ENCODE measurements at places on chromosomes 5 and 9. TPM values are rescaled to one million over a fixed set of nuclear protein-coding genes. Genes with fewer than 3 reads are reported as not detected.

Gene FBXW5
- total RNA-seq: 84.3 TPM

Gene TEX10
- total RNA-seq: 10.5 TPM

DNA sequence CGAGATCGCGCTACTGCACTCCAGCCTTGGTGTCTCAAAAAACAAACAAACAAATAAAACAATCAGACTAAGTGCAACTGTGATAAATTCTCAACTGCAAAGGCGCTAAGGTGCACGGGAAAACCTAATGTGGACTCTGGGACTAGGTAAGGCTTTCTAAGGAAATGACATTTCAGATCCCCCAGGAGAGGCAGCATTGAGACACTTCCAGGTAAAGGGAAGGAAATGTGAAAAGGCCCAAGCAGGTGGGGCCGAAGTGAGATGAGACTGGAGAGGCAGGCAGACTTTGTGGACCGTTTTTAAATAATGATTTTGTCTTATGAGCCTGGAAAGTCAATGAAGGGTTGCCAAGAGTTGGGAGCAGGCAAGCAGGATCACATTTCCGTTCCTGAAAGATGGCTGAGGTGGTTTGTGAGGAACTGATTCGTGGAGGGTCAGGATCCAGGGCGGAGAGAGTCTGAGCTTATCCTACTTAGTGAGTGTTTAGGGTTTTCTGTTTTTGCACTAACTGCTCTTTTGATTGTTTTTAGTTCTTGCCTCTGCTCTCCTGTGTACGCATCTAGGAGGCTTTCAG lies 2.0 kb upstream of the APBA1 start:
- DNase-seq: no peak

DNA sequence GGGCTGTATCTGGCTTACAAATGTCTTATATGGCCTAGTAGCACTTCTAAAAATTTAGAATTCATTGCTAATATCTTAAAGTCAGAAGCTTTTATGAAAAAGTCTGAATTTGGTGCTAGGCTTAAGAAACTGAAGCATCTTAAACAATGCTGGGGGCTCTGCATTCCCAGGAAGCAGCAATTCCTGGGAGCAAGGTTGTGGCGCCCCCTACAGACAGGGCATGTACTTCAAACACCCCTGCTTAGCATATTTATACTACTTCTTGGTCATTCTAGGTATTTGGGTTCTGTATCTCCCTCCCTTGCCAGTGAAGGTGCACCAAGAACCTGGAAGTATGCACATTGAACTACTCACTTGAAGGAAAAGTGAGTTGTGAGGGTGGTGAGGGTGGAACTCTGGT lies 64.6 kb upstream of the GRIA1 start:
- DNase-seq: no peak

GRCh38 chr5:111901296-111901695 lies 144.3 kb upstream of the NREP start:
- DNase-seq: no peak

DNA sequence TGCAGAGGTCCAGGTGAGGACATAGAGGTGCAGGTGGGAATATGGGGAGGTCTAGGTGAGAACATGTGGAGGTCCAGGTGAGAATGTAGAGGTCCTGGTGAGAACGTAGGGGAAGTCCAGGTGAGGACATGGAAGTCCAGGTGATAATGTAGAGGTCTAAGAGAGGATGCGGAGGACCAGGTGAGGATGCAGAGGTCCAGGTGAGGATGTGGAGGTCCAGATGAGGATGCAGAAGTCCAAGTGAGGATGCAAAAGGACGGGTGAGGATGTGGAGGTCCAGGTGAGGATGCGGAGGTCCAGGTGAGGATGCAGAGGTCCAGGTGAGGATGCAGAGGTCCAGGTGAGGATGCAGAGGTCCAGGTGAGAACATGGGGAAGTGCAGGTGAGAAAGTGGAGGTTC lies 133.8 kb downstream of the MRPL36 start:
- DNase-seq: no peak

DNA sequence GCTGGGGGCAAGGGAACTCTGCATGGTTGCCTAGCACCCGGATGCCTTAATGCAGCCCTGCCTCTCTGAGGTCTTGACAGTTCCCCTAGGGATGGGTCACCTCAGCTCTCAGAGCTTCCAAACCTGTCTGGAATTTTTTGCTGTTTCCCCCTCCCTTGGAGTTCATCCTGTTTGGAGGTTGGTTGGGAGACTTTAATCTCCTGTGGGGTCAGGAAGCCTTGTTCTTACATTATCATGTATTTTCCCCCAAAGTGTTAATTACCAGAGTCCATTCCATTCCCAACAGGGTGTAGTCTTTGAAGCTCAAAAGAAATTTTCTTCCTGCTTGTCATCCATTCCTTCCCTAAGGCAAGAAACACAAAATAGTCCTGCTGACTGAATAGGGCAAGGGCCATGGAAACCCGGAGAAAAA lies 150.3 kb upstream of the SPRY4 start:
- DNase-seq: no peak

- DNase-seq: no peak
These were observed 225.7 kb downstream of the CACNA1B start for GRCh38 chr9:138103111-138103848.

Gene GRAMD2B
- 11.7 TPM for total RNA-seq

DNA sequence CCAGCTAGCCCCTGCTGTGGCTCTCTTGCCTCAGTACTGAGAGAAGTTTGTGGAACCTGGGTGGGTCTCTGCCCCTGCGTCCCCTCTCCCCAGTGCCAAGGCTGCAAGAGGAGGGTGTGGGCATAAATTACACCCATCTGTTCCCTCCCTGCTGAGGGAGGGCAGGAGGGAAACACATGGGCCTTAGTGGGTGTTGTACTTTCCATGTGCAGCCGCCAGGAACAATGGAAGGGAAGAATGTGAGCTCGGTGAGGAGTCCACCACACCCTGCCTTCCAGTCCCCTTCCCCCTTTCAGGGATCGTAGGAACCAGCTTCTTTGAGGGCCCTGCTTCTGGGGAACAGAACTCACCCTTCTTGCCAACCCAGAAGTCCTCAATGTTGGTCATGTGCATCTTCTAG lies 138.2 kb upstream of the KLF4 start:
- DNase-seq: no peak
